Cardiac muscle cell (in vitro differentiated cells and primary cell): ENCODE measurements at places on chromosomes 11 and 22. TPM values are rescaled to one million over a fixed set of nuclear protein-coding genes. Genes with fewer than 3 reads are reported as not detected.

- H3K27ac ChIP-seq: no peak overlapping the region
- no peaks in the 10 kb centered on the region for H3K36me3 ChIP-seq
- no peak for DNase-seq
- H3K4me3 ChIP-seq: no peak overlapping the region
These were observed 87.0 kb downstream of the ATXN10 start for GRCh38 chr22:45758603-45759002.

DNA sequence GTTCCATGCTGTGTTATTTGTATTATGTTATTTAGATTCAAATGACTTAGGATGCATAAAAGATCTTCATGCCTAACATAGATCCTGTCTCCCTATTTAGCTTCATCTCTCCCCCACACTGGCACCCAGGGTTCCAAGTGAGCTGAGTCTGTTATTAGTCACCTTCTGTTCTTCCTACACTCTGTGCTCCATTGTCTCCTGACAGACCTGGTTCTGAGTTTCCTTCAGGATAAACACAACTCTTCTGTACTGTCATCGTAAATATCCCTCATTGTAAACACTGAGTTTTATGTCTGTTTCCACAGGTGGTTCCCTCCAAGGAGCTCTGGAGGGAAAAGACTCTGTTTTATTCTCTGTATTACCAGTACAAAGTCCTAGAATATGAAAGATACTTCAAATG, 8.7 kb downstream of the MMP26 start:
- H3K4me1 ChIP-seq: no peaks in the 10 kb centered on the region
- no peak overlapping the region for H3K27ac ChIP-seq
- no peak for DNase-seq

DNA sequence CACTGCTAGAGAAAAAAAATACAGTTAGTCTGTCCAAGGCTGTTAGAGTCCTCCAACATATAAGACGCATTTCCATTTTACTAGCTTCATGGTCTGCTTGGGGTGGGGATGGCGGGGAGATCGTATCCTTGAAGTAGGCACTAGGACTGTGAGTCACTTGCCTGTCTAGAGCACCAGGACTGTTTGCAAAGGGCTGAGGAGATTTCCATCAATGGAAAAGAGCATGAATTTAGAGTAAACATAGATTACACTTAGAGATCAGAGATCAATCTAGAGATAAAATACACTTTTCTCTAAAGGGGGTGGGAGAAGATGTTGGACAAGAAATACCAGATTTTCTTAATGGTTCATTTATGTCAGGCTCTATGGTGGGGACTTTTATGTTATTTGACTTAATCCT, 1.7 kb upstream of the MS4A7 start:
- no peaks in the 10 kb centered on the region for H3K4me1 ChIP-seq
- no peak overlapping the region for H3K27ac ChIP-seq
- H3K27me3 ChIP-seq: no peaks in the 10 kb centered on the region
- no peak for DNase-seq
- no peak overlapping the region for H3K4me3 ChIP-seq

- no peak for DNase-seq
- peaks cover 7% of the 10 kb centered on the region for H3K4me1 ChIP-seq
- peaks cover 21% of the 10 kb centered on the region for H3K27me3 ChIP-seq
These were observed 191.7 kb downstream of the KIRREL3 start for GRCh38 chr11:126808836-126809235.

- no peak overlapping the region for H3K4me3 ChIP-seq
- no peaks in the 10 kb centered on the region for H3K36me3 ChIP-seq
- H3K27me3 ChIP-seq: no peaks in the 10 kb centered on the region
- peak; percentile 66 for DNase-seq
- H3K4me1 ChIP-seq: peaks cover 15% of the 10 kb centered on the region
- peak overlapping the region; percentile 86 for H3K27ac ChIP-seq
These were observed 71.1 kb upstream of the SLC25A18 start for GRCh38 chr22:17492247-17492646.

DNA sequence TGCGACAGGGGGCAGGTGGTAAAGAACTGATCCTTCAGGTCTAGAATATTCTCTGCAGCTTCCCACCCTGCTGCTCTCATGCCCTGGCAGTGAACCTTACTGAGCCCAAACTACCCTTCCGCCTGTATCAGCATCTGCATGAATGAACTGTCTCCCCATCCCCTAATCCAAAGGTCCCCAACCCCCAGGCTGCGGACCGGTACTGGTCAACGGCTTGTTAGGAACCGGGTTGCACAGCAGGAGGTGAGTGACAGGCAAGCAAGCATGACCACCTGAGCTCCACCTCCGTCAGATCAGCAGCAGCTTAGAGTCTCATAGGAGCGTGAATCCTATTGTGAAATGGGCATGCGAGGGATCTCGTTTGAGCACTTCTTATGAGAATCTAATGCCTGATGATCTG, 58.2 kb upstream of the LMO1 start:
- no peak overlapping the region for H3K27ac ChIP-seq
- H3K4me3 ChIP-seq: no peak overlapping the region
- DNase-seq: no peak
- H3K36me3 ChIP-seq: no peaks in the 10 kb centered on the region
- H3K27me3 ChIP-seq: no peaks in the 10 kb centered on the region

- DNase-seq: no peak
- H3K27me3 ChIP-seq: no peaks in the 10 kb centered on the region
- no peak overlapping the region for H3K27ac ChIP-seq
- H3K4me1 ChIP-seq: peaks cover 13% of the 10 kb centered on the region
- H3K36me3 ChIP-seq: no peaks in the 10 kb centered on the region
- no peak overlapping the region for H3K4me3 ChIP-seq
These were observed 733.5 kb upstream of the CCDC90B start for GRCh38 chr11:84019571-84020194.

- no peak overlapping the region for H3K27ac ChIP-seq
- H3K4me1 ChIP-seq: no peaks in the 10 kb centered on the region
- H3K27me3 ChIP-seq: peaks cover 2% of the 10 kb centered on the region
- no peak overlapping the region for H3K4me3 ChIP-seq
- peak; percentile 28 for DNase-seq
These were observed 5.2 kb upstream of the SLC43A3 start for GRCh38 chr11:57432149-57432561.

GRCh38 chr11:108733479-108734116, 68.7 kb downstream of the DDX10 start:
- H3K27ac ChIP-seq: no peak overlapping the region
- H3K36me3 ChIP-seq: no peaks in the 10 kb centered on the region
- no peak overlapping the region for H3K4me3 ChIP-seq
- no peaks in the 10 kb centered on the region for H3K27me3 ChIP-seq

GRCh38 chr22:46366327-46366731, 30.8 kb downstream of the TRMU start:
- H3K36me3 ChIP-seq: peaks cover 6% of the 10 kb centered on the region
- no peak overlapping the region for H3K4me3 ChIP-seq
- no peak for DNase-seq
- peaks cover 8% of the 10 kb centered on the region for H3K4me1 ChIP-seq
- H3K27ac ChIP-seq: no peak overlapping the region

- no peaks in the 10 kb centered on the region for H3K36me3 ChIP-seq
- no peaks in the 10 kb centered on the region for H3K27me3 ChIP-seq
- no peak for DNase-seq
- H3K27ac ChIP-seq: no peak overlapping the region
These were observed 14.6 kb downstream of the PARVG start for GRCh38 chr22:44195189-44195871.

DNA sequence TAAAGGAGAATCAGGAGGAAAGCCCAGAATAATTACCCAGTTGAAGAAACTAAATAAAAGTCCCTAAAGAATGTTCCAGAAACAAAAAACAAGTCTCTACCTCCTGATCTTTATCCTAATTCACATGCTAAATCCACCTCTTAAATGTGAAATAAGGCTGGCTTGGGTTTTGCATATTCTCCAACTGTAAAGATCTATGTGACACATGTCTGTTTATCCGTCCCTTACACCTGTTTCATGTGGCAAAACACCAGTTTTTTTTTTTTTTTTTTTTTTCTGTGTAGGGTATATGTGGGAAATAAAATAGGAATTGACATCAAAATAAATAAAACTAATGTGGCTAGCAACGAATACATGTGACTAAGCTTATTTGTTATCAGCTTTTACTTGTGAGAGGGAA, 70.5 kb downstream of the NARS2 start:
- DNase-seq: no peak
- H3K27me3 ChIP-seq: no peaks in the 10 kb centered on the region
- peaks cover 13% of the 10 kb centered on the region for H3K4me1 ChIP-seq
- no peaks in the 10 kb centered on the region for H3K36me3 ChIP-seq

- no peak overlapping the region for H3K27ac ChIP-seq
- no peaks in the 10 kb centered on the region for H3K4me1 ChIP-seq
- H3K36me3 ChIP-seq: no peaks in the 10 kb centered on the region
- DNase-seq: no peak
- no peaks in the 10 kb centered on the region for H3K27me3 ChIP-seq
These were observed 1069.6 kb downstream of the BRD1 start for GRCh38 chr22:48757985-48758561.

DNA sequence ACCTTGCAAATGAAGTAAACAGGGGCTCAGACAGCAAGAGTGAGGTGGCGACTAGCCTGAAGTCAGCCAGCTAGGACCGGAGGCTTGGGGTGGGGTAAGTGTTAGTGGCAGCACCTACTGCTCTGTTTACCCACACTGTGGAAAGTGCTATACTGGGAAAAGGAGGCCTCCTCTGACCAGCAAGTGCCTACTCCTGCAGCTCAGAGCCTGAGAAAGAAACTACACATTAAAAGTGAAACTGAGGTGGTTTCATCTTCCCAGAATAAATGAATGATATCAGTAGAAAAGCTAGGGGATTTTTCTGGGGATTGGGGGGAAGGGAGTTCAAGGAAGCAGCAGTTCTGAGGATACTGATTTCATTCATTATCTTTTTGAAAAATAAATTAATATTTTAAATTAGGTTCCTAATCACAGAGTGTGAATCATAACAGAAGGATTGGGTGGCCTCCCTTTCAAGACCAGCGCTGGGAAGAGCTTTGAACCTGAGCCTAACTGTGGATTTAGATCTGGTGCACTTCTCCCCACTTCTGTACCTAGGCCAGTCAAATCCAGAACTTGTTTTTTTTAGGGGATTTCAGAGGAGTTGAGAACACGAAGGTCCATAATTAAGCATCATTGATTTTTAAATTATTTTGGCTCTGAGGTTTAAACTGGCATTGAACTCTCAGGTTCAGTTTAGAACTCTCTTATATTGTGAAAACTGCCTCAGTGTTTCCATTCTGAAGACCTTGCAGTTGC, 48.1 kb upstream of the GRAMD1B start:
- H3K27ac ChIP-seq: no peak overlapping the region
- DNase-seq: no peak
- H3K4me1 ChIP-seq: peaks cover 18% of the 10 kb centered on the region

DNA sequence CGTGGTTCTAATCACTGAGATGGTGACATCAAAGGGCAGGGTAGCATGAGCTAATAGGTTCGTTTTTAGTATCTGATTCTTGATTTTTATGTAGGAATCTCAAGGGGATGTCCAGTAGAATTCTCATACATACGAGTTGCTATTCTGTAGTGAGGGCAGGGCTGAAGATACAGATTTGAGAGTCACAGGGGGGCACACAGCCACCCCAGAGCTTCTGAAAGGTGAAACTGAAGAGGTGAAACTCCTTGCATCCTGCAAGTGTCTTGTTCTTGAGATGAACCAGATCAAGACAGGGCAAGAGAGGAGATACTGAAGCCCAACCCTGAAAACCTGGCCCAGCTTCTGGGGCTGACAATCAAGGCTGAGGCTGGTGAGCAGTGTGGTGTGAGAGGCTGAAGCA, 35.6 kb upstream of the TMEM123 start:
- no peaks in the 10 kb centered on the region for H3K4me1 ChIP-seq
- H3K27me3 ChIP-seq: no peaks in the 10 kb centered on the region
- no peak overlapping the region for H3K4me3 ChIP-seq
- H3K36me3 ChIP-seq: no peaks in the 10 kb centered on the region
- DNase-seq: no peak
- H3K27ac ChIP-seq: no peak overlapping the region

- no peak overlapping the region for H3K27ac ChIP-seq
- H3K4me3 ChIP-seq: no peak overlapping the region
- no peaks in the 10 kb centered on the region for H3K27me3 ChIP-seq
- no peak for DNase-seq
These were observed 1.2 kb downstream of the VSTM5 start for GRCh38 chr11:93849201-93849600.

DNA sequence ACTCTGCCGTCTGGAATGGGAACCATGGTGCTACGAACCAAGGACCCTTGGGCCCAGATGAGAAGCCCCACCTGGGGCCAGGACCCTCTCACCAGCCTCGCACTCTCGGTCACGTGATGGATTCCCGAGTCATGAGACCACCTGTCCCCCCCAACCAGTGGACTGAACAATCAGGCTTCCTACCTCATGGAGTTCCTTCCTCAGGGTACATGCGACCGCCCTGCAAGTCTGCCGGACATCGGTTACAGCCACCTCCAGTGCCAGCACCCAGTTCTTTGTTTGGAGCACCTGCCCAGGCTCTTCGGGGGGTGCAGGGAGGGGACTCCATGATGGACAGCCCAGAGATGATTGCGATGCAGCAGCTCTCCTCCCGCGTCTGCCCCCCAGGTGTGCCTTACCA, 20.8 kb upstream of the SLC25A18 start:
- DNase-seq: no peak
- H3K4me1 ChIP-seq: no peaks in the 10 kb centered on the region
- H3K27me3 ChIP-seq: no peaks in the 10 kb centered on the region
- no peak overlapping the region for H3K27ac ChIP-seq

DNA sequence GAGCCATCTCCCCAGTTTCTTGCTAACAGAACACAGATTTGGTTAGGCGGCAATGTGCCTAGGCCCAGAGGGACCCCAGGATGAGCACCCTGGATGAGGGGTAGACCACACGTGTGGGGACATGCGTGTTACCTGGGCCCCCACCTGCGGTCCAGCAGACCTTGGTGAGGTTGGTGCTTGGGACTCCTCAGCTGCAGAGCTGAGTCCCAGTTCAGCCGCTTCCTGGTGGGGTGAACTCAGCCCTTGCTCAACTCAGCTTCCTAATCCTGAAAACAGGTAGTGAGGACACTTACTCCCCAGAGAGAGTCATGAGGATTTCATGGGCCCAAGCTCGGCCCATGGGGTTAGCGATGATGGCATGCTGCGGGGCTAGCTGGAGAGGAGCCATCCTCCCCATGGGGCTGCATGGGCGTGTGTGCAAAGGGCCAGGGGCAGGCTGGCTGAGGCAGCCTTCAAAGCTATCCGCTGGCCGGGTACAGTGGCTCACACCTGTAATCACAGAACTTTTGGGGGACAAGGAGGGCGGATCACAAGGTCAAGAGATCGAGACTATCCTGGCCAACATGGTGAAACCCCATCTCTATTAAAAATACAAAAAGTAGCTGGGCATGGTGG, 46.9 kb upstream of the SHISAL1 start:
- no peak overlapping the region for H3K4me3 ChIP-seq
- peaks cover 6% of the 10 kb centered on the region for H3K4me1 ChIP-seq
- H3K27ac ChIP-seq: no peak overlapping the region
- H3K36me3 ChIP-seq: no peaks in the 10 kb centered on the region
- H3K27me3 ChIP-seq: no peaks in the 10 kb centered on the region

GRCh38 chr11:95556342-95557163, 233.0 kb downstream of the FAM76B start:
- no peak overlapping the region for H3K4me3 ChIP-seq
- no peak overlapping the region for H3K27ac ChIP-seq
- no peaks in the 10 kb centered on the region for H3K27me3 ChIP-seq
- H3K4me1 ChIP-seq: peaks cover 5% of the 10 kb centered on the region
- no peaks in the 10 kb centered on the region for H3K36me3 ChIP-seq

The IRAG1 gene
- total RNA-seq: 3.6 and 7.3 TPM in 2 replicates

The POU2AF2 gene
- not detected in 2 replicates for total RNA-seq

The FOSL1 gene
- 0.21 TPM in 1 of 2 replicates, not detected in the other for total RNA-seq
